ENCODE measurements at places on chromosomes 2 and 18.

DNA sequence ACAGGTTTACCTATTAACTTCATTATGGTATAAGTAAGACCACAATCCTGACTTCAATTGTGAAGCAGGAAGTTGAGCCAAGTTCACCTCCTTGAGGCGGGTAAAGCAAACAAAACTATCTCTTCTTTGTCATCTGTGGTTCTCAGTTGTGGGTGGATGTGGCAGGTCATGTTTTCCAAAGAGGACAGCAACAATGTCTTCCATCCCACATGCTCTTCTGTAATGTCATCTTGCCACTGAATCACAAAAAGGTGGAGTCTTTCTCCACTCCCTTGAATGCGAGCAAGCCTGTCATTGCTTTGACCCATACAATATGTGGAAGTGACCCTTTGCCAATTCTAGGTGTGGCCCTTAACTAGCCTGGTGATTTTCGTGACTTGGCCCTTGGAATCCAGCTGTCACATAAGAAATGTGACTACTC is 98.7 kb downstream of the GRB14 start:
- no peak for DNase-seq

GRCh38 chr18:76450452-76451395 is 44.3 kb downstream of the ZNF516 start:
- no peak for DNase-seq

DNA sequence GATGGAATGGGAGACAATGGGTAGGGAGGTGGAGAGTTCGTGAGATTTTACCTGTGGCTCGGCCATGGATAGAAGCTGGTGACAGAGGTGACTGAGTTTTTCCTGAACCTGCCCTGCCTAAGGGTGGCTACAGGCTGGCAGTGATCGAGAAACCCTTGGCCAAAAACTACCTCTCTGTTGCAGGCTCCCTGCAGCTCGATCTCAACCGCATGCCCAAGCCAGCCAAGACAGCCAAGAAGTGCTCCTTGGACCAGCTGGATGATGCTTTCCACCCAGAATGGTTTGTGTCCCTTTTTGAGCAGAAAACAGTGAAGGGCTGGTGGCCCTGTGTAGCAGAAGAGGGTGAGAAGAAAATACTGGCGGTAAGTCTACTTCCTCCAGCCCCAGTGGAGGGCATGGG is 225.5 kb downstream of the DYSF start:
- no peak for DNase-seq

GRCh38 chr2:84886791-84887190 is 5.9 kb upstream of the TRABD2A start:
- DNase-seq = no peak

- DNase-seq = no peak
Observed at GRCh38 chr2:98036349-98037000, 40.7 kb upstream of the TMEM131 start.

GRCh38 chr2:23926290-23926749 is 603 bp downstream of the ATAD2B start:
- no peak for DNase-seq

DNA sequence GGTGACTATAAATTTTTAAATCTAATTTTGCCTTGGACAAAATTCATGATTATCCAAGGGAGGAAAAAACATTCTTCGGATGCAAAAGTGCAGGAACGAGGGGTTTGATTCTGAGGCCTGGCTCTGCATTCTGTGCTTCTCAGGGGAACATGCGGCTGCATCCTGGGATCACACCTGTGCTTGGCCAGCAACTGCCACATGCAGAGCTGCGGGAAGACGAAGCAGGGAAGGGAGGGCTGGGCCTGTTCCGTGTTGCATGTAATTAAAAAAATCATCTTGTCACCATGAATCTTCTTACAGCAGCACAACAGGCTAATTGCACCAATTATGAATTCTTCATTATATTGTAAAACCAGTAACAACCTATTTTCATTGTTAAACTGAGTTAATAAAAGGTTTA is 158.0 kb upstream of the ALKAL2 start:
- no peak for DNase-seq

- DNase-seq = no peak
Observed at GRCh38 chr2:204900910-204901309, 355.6 kb downstream of the PARD3B start.

GRCh38 chr2:109406301-109406700 is 207.5 kb downstream of the SEPTIN10 start:
- DNase-seq = no peak

DNA sequence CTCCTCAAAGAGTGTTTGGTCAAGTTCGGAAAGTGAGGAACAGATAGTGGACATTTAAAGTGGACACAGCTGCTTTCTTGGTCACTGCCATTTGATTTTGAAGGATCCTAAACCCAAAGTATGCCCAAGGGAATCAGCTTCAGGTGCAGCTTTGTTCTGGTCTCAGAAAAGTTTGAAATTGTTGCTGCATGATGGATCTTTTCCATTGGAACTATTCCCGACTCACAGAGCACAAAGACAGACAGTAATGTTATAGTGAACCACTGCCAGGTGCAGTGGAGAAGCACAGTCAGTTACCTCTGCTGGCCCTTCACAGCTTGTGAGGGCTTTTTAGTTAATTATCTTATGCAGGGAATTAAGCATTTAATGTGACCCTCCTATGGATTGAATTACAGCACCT is 301.7 kb downstream of the PHLPP1 start:
- DNase-seq = no peak

- DNase-seq = no peak
Observed at GRCh38 chr2:72896446-72896845, 9.2 kb downstream of the SPR start.

DNA sequence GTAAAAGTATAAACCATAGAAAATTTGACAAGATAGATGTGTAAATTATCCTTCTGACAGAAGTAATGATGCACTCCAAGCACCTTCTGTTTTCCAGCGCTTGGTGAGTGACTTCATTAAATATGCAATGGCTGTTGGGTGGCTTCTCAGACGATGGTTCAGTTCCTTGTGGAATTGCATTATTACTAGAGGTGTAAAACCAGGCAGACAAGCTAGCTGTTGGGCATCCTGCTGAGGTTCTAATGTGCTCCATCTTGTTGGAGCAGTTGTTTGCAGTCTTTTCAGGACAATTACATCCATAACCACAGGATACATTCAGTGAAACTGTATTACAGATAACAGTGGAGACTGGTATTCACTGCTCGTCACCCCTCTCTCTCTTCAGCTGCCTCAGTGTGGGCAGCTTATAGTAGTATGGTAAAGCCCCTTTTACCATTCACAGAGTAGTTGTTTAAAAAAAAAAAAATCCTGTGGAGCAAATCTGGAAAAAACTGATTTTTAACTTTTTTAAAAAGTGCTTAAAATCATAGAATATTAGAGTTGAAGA is 143.5 kb downstream of the AGPS start:
- no peak for DNase-seq

- DNase-seq = no peak
Observed at GRCh38 chr2:152790883-152791282, 72.5 kb downstream of the ARL6IP6 start.

DNA sequence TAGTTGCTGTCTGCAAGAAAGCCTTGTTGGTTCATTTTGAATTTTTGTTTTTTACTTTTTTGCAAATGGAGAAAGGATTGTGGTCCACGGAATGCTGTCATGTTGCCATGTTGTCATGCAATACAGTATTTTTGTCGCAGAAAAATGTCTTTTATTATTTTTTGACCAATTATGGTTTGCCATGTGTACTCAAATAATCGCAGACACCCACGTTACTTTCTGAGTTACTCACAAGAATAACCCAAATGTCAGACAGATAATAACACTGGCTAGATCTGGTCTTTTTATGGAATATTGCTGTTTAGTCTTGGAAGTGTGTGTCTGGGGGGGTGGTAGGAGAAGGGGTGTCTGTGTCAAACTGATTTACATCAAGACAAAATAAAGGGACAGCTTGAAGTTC is 188.9 kb downstream of the LTBP1 start:
- DNase-seq = no peak

- no peak for DNase-seq
Observed at GRCh38 chr2:83233326-83233725, 1225.8 kb downstream of the SUCLG1 start.

GRCh38 chr2:23536326-23536725 is 151.3 kb downstream of the KLHL29 start:
- DNase-seq = no peak

- no peak for DNase-seq
Observed at GRCh38 chr2:112699984-112700667, 20.7 kb upstream of the NT5DC4 start.

GRCh38 chr18:5995626-5996025 is 100.3 kb upstream of the TMEM200C start:
- DNase-seq = no peak

DNA sequence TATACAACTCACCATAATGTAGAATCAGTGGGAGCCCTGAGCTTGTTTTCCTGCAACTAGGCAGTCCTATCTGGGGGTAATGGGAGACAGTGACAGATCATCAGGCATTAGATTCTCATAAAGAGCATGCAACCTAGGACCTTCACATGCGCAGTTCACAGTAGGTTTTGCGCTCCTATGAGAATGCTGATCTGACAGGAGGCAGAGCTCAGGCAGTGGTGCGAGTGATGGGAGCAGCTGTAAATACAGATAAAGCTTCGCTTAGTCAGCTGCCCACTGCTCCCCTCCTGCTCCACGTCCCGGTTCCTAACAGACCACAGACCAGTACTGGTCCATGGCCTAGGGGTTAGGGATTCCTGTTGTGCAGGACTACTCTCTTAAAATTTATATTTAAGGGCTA is 255.3 kb upstream of the POU3F3 start:
- no peak for DNase-seq

DNA sequence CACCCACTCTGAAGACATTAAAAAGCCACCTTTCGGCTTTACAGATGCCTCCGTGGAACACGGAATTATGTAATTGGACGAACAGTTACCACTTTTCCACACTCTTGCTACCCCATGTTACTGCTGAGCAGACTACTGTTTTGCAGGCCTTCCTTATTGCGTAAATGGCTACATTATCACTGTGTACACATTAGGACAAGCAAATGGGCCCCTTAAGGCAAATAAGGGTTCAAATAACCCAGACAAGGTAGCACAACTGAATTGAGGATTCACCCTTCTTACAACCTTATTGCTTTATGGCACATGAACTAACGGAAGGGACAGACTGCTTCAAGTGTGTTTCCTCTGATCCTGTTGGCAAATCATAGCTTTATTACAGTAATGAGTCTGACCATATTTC is 832.2 kb upstream of the FANCL start:
- no peak for DNase-seq

DNA sequence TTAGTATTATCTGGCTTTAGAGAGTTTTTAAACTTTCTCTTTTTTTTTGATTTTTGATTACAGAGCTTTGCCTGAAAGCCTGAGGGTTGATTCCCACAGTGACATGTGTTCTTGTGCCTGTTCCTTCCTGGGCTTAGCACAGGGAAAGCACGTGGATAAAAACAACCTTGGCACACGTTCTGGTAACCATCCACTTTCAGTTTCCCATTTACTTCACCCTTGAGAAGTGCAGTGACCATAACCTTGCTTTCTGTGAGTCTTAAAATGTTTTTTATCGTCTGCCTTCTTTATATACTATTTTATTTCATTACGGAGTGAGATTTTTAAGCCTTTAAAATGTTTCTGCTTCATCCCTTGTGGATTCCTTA is 11.5 kb downstream of the CD226 start:
- DNase-seq = no peak

GRCh38 chr2:106537047-106537446 is 49.9 kb downstream of the CD8B2 start:
- no peak for DNase-seq

DNA sequence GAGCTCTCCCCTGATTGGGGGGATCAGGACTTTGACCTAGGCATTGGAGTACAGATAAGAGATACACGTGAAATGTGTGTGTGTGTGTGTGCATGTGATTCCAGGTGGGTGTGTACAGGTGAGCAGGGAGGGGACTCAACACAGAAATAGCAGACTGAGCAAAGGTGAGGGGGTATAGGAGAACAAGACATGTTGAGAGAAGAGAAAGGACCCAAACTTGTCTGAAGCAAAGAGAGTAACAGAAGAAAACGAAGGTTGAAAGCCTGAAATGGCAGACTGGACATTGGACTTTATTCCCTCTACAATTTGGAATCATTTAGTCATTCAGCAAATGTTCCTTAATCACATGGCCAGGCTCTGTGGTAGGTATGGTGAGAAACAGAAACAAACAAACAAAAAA is 23.3 kb downstream of the MRO start:
- DNase-seq = no peak

DNA sequence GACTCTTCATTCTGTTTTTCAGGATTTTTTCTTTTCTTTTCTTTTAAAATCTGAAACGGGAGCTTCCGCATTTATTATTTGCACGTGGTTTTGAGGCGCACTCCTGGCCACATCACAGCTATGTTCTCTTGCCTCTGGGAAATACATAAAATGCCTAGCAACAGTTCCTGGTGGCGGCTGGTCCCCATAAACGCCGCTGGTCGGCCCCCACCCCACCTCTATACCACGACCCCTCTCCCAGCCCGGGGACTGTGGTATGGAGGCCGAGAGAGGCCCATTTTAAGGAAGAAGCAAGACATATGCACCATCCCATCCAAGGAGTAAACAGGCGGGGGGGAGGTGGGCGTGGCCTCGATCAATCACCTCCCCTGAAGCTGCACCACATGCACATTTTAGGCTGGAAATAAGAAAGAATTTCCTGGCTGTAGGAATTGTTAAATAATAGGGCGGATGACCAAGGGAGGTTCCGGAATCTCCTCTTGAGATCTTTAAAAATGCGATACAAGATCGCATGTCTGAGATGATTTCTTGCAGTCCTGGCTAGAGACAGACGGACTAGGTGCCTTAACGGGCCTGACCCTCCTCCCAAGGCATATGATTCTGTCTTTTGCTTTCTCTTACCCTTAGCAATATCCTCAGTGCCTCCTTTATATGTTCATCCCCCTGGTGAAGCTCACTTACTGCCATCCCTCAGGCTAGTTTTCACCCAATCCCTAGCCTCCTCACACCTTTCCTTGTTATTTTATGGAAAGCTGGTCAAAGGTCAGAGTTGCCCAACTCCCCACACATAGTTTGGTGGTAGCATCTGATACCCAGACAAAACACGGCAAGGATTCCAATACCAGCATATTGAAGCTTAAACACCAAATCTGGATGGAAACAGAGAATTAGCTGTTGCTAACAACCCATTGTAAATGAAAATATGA is 82.4 kb downstream of the BCL2 start:
- no peak for DNase-seq

Data from esophagus squamous epithelium (tissue), 5 donors.